IMR-90 (cell line): ENCODE measurements at places on chromosomes 1 and 21. TPM values are rescaled to one million over a fixed set of nuclear protein-coding genes. Genes with fewer than 3 reads are reported as not detected.

The UMODL1 gene
- polyA plus RNA-seq: 0.02 TPM in 1 of 2 replicates, not detected in the other

The GNG4 gene
- polyA plus RNA-seq: 0.29 and 0.33 TPM in 2 replicates

The PAX7 gene
- polyA plus RNA-seq: not detected in 2 replicates

The SPAG17 gene
- 0.10 TPM in 1 of 2 replicates, not detected in the other for polyA plus RNA-seq

The LGR6 gene
- polyA plus RNA-seq: not detected in 2 replicates

The CA14 gene
- polyA plus RNA-seq: not detected in 2 replicates

The DIPK1A gene
- polyA plus RNA-seq: 4.5 and 5.7 TPM in 2 replicates

The TFF2 gene
- not detected in 2 replicates for polyA plus RNA-seq

The MANEAL gene
- polyA plus RNA-seq: 0.46 and 0.55 TPM in 2 replicates

DNA sequence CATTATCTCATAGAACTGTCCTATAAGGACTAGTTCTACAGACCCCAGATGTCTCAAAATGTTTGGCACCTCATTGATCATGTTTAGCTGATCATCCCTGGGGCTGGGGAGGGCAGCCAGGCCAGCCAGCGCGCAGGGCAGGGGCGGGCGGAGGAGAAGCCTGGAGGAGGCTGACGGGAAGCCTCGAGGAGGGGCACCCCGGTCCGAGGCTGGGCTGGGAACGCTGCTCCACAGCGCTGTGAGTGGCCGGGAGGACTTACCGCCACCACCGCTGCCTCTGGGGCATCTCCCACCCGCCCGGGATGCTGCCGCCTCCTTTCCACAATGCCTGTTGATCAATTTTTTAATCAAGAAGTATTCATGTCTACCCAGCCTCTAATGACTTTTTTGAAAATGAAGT lies 159.5 kb upstream of the GREM2 start:
- no peaks in the 10 kb centered on the region for H3K27me3 ChIP-seq
- H3K27ac ChIP-seq: no peak overlapping the region
- H3K4me3 ChIP-seq: no peak overlapping the region
- no peak for DNase-seq
- H3K36me3 ChIP-seq: no peaks in the 10 kb centered on the region

DNA sequence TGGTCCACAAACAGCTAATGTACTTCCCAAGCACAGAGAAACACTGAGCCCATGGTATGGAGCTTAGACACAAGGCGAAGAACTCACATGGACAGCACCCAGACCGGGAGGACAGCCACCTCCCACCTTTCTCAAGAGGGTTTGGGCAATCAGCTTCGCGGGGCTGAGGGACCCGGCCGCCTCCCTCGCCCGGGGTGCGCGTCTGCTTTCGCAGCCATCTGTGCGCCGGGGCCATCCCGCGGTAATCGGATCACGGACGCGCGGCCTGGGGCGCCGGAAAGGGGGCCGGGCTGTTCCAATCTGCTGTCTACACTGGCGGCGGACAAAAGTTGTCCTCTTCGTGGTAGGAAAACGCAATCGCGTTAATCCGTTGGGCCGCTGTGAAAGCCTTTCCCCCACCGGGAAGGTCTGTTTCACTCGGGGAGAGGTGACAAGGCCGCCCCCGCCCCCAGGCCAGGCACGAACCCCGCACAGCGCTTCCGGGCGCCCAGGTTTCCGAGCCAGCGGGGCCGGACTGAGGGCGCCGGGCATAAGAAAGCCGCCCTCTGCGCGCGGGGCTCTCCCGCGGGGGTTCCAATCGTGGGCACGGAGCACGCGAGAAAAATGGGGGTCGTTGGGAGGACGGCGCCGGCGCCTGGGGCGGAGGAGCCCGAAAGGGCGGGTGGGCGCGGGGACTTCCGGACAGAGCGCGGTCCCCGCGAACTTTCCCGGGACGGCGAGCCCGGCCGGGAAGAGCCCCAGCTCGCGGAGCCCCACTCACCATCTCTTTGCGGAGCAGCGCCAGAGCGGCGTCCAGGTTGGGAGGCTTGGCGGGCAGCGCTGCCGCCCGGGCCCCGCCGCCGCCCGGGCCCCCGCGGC lies 664 bp downstream of the FAM89A start:
- peak; percentile 37 for DNase-seq
- peaks cover 5% of the 10 kb centered on the region; the same call in 1 of the 2 replicates for H3K27me3 ChIP-seq
- no peaks in the 10 kb centered on the region for H3K36me3 ChIP-seq
- peak overlapping the region; percentile 11; the same call in 1 of the 2 replicates for H3K27ac ChIP-seq
- H3K4me1 ChIP-seq: peaks cover 7% of the 10 kb centered on the region; the same call in 1 of the 2 replicates

GRCh38 chr1:115839029-115839678 lies 1.8 kb downstream of the NHLH2 start:
- peaks cover 2% of the 10 kb centered on the region; the same call in 1 of the 2 replicates for H3K4me1 ChIP-seq
- peaks cover 59% of the 10 kb centered on the region for H3K27me3 ChIP-seq
- no peaks in the 10 kb centered on the region for H3K36me3 ChIP-seq

DNA sequence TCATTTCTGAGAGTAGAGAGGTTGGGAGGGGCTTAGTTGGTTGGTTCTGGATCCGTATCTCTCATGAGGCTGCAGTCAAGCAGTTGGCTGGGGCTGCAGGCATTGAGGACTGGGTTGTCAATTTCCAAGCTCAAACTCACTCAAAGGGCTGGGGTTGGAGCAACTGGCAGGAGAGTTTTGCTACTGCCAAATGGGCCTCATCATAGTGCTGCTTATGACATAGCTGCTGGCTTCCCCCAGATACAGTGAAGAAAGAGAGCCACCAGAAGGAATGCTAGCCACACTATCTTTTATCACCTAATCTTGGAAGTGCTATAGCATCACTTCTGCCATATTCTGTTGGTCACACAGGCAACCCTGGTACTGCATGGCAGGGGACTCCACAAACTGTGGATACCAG lies 363.5 kb upstream of the USP24 start:
- peaks cover 8% of the 10 kb centered on the region for H3K4me1 ChIP-seq
- no peaks in the 10 kb centered on the region for H3K36me3 ChIP-seq
- no peak overlapping the region for H3K4me3 ChIP-seq

DNA sequence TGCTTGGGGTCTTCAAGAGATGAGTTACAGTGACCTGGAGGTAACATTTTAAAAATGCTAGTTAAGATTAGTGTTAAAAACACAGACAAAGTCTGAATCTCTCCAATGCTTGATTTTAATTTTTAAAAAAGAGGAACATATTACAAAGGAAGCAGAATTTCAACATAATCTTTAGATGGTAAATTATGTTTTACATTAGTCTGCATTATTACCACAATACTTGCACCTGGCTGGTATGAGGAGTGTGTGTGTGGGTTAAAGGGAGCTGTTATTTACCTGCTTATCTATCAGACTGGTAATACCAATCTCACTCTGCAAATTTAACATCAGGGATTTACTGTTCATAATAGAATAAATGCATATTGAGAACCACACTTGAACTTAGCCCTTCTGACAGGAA lies 10.3 kb upstream of the KCNJ15 start:
- H3K27me3 ChIP-seq: no peaks in the 10 kb centered on the region
- H3K36me3 ChIP-seq: no peaks in the 10 kb centered on the region
- no peak overlapping the region for H3K27ac ChIP-seq
- DNase-seq: no peak

DNA sequence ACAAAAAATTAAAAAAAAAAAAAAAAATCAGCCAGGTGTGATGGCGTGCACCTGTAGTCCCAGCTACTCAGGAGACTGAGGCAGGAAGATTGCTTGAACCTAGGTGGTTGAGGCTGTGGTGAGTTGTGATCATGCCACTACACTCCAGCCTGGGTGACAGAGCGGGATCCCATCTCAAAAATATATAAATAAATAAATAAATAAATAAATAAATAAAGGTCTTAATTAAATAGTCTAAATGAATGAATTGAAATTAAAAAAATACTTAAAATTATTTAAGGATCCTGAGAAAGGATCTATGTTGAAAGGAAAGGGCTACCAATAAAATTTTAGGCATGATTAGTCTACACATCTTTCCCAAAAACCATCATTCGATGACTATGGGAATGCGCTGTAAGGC lies 67.4 kb upstream of the HP1BP3 start:
- H3K27ac ChIP-seq: no peak overlapping the region
- peaks cover 48% of the 10 kb centered on the region for H3K36me3 ChIP-seq
- no peak for DNase-seq
- no peaks in the 10 kb centered on the region for H3K4me1 ChIP-seq
- no peak overlapping the region for H3K4me3 ChIP-seq

GRCh38 chr1:172390683-172391551 lies 29.6 kb upstream of the C1orf105 start:
- H3K27me3 ChIP-seq: no peaks in the 10 kb centered on the region
- DNase-seq: no peak
- no peaks in the 10 kb centered on the region for H3K36me3 ChIP-seq
- no peak overlapping the region for H3K27ac ChIP-seq

GRCh38 chr1:5296557-5297179 lies 642.3 kb downstream of the AJAP1 start:
- no peak overlapping the region for H3K27ac ChIP-seq
- no peaks in the 10 kb centered on the region for H3K4me1 ChIP-seq
- DNase-seq: no peak

- DNase-seq: no peak
- no peaks in the 10 kb centered on the region for H3K36me3 ChIP-seq
- no peak overlapping the region for H3K27ac ChIP-seq
- H3K27me3 ChIP-seq: no peaks in the 10 kb centered on the region
Measured at GRCh38 chr1:242197907-242198820, 199.3 kb upstream of the MAP1LC3C start.

- H3K36me3 ChIP-seq: no peaks in the 10 kb centered on the region
- DNase-seq: peak; percentile 84
- no peaks in the 10 kb centered on the region for H3K27me3 ChIP-seq
- no peak overlapping the region for H3K4me3 ChIP-seq
- no peak overlapping the region for H3K27ac ChIP-seq
Measured at GRCh38 chr1:192986110-192986747, 72.9 kb downstream of the UCHL5 start.

- no peaks in the 10 kb centered on the region for H3K27me3 ChIP-seq
- H3K4me3 ChIP-seq: no peak overlapping the region
- DNase-seq: no peak
- H3K27ac ChIP-seq: no peak overlapping the region
- no peaks in the 10 kb centered on the region for H3K4me1 ChIP-seq
Measured at GRCh38 chr1:79646880-79647279, 640.4 kb upstream of the ADGRL4 start.

DNA sequence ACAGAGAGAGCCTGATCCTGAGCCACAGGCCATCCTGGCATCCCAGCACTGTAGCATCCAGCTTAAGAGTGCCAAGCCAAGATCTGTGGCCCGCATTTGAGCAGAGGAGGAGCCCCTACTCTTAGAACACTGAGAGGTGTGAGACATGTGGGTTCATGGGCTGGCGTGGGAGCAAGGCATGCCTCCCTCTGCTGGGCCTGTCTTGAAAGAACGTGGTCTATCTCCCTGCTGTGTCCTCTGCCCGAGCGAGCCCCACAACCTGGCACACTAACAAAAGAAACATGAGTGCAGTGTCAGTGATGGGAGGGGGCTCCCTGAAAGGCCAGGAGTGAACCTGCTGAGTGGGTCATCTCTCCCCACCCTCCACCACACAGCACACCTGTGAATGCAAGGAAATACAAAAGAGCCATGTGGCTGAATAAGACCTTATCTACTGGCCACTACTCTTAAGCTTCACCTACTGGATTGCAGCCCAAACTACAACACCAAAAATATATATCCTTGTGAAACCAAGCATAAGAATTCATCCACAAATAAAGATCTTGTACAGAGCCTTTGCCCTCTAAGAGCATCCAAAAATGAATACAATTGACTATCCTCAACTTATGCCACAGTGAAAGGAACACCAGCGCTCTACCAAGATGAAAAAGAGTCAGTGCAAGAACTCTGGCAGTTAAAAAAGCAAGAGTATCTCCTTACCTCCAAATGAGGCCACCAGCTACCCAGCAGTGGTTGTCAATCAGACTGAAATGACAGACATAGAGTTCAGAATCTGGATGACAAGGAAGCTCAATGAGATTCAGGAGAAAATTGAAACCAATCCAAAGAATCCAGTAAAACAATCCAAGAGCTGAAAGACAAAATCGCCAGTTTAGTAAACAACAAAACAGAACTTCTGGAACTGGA lies 259.4 kb upstream of the DAB1 start:
- no peaks in the 10 kb centered on the region for H3K4me1 ChIP-seq
- H3K27ac ChIP-seq: no peak overlapping the region
- H3K4me3 ChIP-seq: no peak overlapping the region
- no peaks in the 10 kb centered on the region for H3K27me3 ChIP-seq
- no peaks in the 10 kb centered on the region for H3K36me3 ChIP-seq

- H3K4me3 ChIP-seq: no peak overlapping the region
- no peak overlapping the region for H3K27ac ChIP-seq
- peak; percentile 33 for DNase-seq
- no peaks in the 10 kb centered on the region for H3K27me3 ChIP-seq
Measured at GRCh38 chr1:244347942-244348341, 103.8 kb downstream of the ADSS2 start.

DNA sequence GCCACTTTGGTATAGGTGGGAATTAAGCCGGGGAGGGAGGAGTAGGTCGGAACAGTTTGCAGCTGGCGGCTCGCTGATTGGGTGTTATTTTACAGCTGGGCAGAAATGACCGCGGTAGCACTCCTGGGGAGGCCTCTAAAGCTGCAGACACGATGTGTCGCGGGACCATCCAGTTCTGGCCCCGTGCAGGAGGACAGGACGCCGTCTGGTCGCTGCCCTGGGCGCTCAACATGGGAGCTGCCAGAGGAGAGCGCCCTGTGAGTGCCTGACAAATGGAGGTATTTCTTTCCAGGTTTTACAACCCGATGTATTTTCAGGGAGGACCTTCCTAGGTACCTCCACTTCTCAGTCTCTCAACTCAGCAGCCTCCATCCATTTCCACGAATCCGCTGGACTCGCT lies 46.2 kb downstream of the CDC7 start:
- DNase-seq: no peak
- H3K36me3 ChIP-seq: no peaks in the 10 kb centered on the region
- H3K4me1 ChIP-seq: no peaks in the 10 kb centered on the region
- H3K27me3 ChIP-seq: peaks cover 21% of the 10 kb centered on the region
- no peak overlapping the region for H3K27ac ChIP-seq
- no peak overlapping the region for H3K4me3 ChIP-seq

GRCh38 chr1:201954263-201955008 lies 867 bp upstream of the TIMM17A start:
- H3K27me3 ChIP-seq: no peaks in the 10 kb centered on the region
- peaks cover 2% of the 10 kb centered on the region; the same call in 1 of the 2 replicates for H3K4me1 ChIP-seq
- H3K4me3 ChIP-seq: peak overlapping the region; percentile 82
- no peak for DNase-seq
- H3K36me3 ChIP-seq: peaks cover 8% of the 10 kb centered on the region; the same call in 1 of the 2 replicates
- peak overlapping the region; percentile 73 for H3K27ac ChIP-seq

DNA sequence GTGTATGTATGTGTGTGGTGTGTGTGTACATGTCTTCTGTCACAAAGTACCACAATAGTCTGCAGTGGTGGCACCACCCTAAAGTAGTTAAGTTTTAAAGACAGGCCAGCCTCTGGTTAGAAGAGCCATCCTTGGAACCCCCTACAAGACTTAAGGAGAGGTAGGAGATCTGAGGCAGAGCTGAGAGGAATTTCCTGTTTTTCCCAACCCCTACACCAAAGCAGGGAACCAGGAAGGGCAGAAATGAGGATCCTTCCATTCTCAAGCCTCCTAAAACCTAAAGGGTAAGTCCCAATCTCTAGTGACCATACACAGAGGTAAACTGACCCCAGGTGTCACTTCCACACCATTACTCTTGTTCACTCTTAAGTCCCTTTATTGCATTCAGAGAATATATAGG lies 11.1 kb downstream of the PEA15 start:
- DNase-seq: no peak
- H3K36me3 ChIP-seq: peaks cover 73% of the 10 kb centered on the region
- peaks cover 21% of the 10 kb centered on the region for H3K4me1 ChIP-seq
- H3K27me3 ChIP-seq: no peaks in the 10 kb centered on the region
- no peak overlapping the region for H3K4me3 ChIP-seq
